Breast epithelium (tissue), 4 donors: ENCODE measurements at places on chromosomes 6 and 20. TPM values are rescaled to one million over a fixed set of nuclear protein-coding genes. Genes with fewer than 3 reads are reported as not detected.

GRCh38 chr20:3777716-3778629 lies 3.3 kb downstream of the SPEF1 start:
- H3K4me1 ChIP-seq, result peaks cover 8% of the 10 kb centered on the region
- H3K4me3 ChIP-seq, result peak overlapping the region; percentile 59
- no peak for DNase-seq
- no peaks in the 10 kb centered on the region for H3K36me3 ChIP-seq
- peak overlapping the region; percentile 36 for H3K27ac ChIP-seq
- H3K27me3 ChIP-seq, result no peaks in the 10 kb centered on the region

DNA sequence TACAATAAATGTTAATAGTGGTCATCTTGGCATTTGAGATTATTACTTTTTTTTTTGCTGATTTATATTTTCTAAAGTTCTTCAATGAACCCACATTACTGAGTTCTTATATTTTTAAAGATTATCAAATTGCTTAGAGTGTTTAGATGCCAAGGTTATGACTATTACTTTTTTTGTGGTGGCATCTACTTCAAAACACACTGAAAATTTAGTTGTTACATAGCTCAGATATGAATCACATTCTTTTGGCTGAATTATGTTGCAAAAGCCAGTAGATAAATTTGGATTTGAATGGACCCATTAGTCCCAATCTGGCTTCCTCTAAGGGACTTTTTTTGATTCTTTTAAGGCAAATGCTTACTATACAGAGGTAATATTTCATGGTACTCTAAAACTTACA lies 8.9 kb downstream of the UTRN start:
- no peak overlapping the region for H3K4me3 ChIP-seq
- H3K27ac ChIP-seq, result no peak overlapping the region
- DNase-seq, result no peak
- H3K36me3 ChIP-seq, result no peaks in the 10 kb centered on the region
- peaks cover 4% of the 10 kb centered on the region for H3K4me1 ChIP-seq

GRCh38 chr20:43894491-43894890 lies 20.2 kb upstream of the TOX2 start:
- no peak overlapping the region for H3K4me3 ChIP-seq
- no peak overlapping the region for H3K27ac ChIP-seq
- DNase-seq, result no peak
- no peaks in the 10 kb centered on the region for H3K36me3 ChIP-seq

GRCh38 chr6:28105245-28105639 lies 19.2 kb upstream of the ZSCAN16 start:
- H3K4me3 ChIP-seq, result peak overlapping the region; percentile 73
- no peaks in the 10 kb centered on the region for H3K4me1 ChIP-seq
- no peaks in the 10 kb centered on the region for H3K36me3 ChIP-seq
- DNase-seq, result no peak

- no peak overlapping the region for H3K27ac ChIP-seq
- peaks cover 78% of the 10 kb centered on the region for H3K27me3 ChIP-seq
Measured at GRCh38 chr20:62975251-62975760, 22.8 kb downstream of the SLC17A9 start.

DNA sequence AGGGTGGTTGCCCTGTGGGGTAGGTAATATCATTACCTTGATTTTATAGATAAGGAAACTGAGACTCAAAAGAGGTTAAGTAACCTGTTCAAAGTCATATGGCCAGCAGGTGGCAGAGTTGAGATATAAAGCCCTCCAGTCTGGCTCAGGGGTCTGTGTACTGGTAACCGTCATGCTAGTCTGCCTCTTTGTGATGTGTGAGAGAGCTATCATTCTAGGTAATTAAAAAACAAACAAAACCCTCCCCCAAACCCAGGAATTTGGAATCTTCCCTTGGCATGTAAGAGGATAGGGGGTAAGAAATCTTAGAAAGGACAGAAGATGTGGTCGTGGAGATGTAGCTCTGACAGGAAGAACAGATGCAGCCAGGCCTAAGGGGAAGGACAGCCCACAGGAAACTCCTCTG lies 206.0 kb downstream of the CDC5L start:
- no peak overlapping the region for H3K27ac ChIP-seq
- no peak for DNase-seq
- H3K4me1 ChIP-seq, result no peaks in the 10 kb centered on the region
- H3K27me3 ChIP-seq, result no peaks in the 10 kb centered on the region
- H3K4me3 ChIP-seq, result no peak overlapping the region

DNA sequence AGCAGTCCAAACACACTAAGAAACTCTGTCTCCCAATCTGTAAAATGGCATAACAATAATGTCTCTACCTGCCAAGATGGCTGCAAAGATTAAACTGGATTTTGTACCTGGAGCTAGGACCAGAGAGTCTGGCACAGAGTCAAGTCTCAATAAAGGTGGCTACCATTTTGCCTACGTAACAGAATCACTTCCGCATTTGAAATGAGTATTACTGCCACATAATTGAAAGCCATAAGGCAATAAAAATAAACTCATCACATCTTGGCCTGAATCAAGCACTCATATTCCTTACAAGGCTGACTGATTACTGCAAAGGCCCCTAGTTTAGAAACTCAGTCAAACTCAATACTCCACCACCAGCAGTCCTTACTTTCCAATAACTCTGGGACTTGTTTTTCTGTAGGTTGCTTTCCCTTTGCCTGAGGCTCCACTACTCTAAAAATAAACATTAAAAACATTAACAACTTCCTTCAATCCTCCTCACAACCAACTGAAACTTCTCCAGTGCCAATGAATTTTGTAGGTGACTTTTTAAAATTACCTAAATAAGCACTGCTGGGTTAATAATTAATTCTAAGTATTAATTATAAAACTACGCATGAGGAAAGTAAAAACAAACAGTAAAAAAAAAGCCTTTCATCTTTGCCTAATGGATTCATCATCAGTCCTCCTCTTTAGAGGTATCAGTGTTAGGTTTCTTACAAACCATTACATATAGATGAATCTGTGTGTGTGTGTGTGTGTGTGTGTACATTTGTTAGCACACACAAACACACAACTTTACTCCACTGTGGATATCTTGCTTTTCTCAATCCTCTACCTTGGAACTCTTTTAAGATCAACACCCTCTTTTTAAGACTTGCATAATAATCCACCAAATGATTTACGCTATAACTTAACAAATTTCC lies 3.7 kb downstream of the KIF16B start:
- H3K27ac ChIP-seq, result peak overlapping the region; percentile 56
- H3K27me3 ChIP-seq, result no peaks in the 10 kb centered on the region
- H3K4me3 ChIP-seq, result no peak overlapping the region
- H3K36me3 ChIP-seq, result no peaks in the 10 kb centered on the region
- no peak for DNase-seq
- H3K4me1 ChIP-seq, result no peaks in the 10 kb centered on the region

DNA sequence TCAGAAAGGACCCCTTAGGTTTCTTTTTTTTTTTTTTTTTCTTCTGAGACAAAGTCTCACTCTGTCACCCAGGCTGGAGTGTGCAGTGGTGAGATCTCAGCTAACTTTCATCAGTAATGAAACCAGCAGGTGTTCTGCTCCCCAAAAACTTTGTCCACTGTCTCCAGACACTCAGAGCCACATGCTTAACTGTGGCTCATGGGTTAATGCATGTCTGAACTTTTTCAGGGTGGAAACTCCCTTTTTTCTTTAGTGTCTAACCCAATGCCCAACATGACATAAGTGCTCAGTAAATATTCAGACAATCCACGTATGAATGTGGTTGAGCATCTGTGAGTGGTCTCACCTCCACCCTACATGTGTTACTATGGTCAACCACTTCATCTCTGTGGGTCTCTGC lies 45.4 kb downstream of the MYB start:
- no peaks in the 10 kb centered on the region for H3K36me3 ChIP-seq
- H3K27ac ChIP-seq, result no peak overlapping the region
- no peaks in the 10 kb centered on the region for H3K4me1 ChIP-seq
- no peaks in the 10 kb centered on the region for H3K27me3 ChIP-seq
- no peak overlapping the region for H3K4me3 ChIP-seq

GRCh38 chr20:60787276-60787675 lies 464.8 kb upstream of the CDH4 start:
- H3K27me3 ChIP-seq, result no peaks in the 10 kb centered on the region
- no peak overlapping the region for H3K4me3 ChIP-seq
- peaks cover 3% of the 10 kb centered on the region for H3K4me1 ChIP-seq
- no peak for DNase-seq
- H3K36me3 ChIP-seq, result no peaks in the 10 kb centered on the region

DNA sequence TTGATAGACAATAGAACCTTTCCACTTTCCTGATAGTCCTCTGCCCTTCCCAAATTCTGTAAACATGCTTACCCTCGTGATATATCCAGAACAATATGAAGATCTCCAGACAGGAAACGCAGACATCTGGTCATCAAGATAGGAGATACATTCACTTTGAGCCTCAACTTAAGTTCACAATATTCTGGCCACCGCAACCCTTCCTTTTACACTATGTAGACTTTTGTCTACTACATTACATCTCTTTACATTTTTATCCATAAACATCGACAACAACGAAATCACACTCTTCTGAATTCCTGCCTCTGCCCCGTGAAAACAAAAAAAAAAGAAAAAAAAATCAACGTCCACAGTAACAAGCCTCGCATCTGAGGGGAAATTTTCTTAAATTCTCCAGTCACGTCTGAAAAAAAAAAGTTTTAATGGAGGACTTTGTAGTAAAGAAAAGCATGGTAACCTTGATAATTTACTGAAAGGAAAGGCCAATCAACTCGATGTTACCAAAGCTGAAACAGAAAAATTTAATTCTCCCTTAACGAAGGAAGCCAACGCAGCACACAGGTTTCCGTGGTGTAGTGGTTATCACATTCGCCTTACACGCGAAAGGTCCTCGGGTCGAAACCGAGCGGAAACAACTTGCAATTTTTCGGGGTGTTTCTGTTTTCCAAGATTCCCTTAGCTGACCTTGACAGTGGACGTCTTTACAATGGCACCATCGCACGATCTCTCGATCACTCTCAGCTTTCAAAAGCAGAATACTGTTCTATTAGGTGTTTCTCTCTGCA lies 21.8 kb downstream of the POM121L2 start:
- H3K27ac ChIP-seq, result no peak overlapping the region
- no peak overlapping the region for H3K4me3 ChIP-seq
- H3K36me3 ChIP-seq, result no peaks in the 10 kb centered on the region
- peaks cover 98% of the 10 kb centered on the region for H3K27me3 ChIP-seq
- no peak for DNase-seq

GRCh38 chr20:10507052-10507451 lies 71.9 kb downstream of the SLX4IP start:
- H3K27ac ChIP-seq, result peak overlapping the region; percentile 65
- no peaks in the 10 kb centered on the region for H3K36me3 ChIP-seq
- H3K4me1 ChIP-seq, result peaks cover 26% of the 10 kb centered on the region
- H3K4me3 ChIP-seq, result no peak overlapping the region
- DNase-seq, result no peak
- no peaks in the 10 kb centered on the region for H3K27me3 ChIP-seq

- no peak for DNase-seq
- H3K4me1 ChIP-seq, result no peaks in the 10 kb centered on the region
- no peaks in the 10 kb centered on the region for H3K27me3 ChIP-seq
- H3K36me3 ChIP-seq, result no peaks in the 10 kb centered on the region
- no peak overlapping the region for H3K4me3 ChIP-seq
- H3K27ac ChIP-seq, result no peak overlapping the region
Measured at GRCh38 chr20:32870985-32871384, 12.3 kb downstream of the EFCAB8 start.

GRCh38 chr6:136235233-136235564 lies 14.9 kb downstream of the MTFR2 start:
- no peaks in the 10 kb centered on the region for H3K36me3 ChIP-seq
- H3K4me1 ChIP-seq, result no peaks in the 10 kb centered on the region
- H3K27me3 ChIP-seq, result no peaks in the 10 kb centered on the region
- no peak overlapping the region for H3K4me3 ChIP-seq
- DNase-seq, result no peak

- no peak for DNase-seq
- no peak overlapping the region for H3K4me3 ChIP-seq
- no peaks in the 10 kb centered on the region for H3K4me1 ChIP-seq
- H3K27ac ChIP-seq, result no peak overlapping the region
- no peaks in the 10 kb centered on the region for H3K36me3 ChIP-seq
- no peaks in the 10 kb centered on the region for H3K27me3 ChIP-seq
Measured at GRCh38 chr6:124294574-124295200, 491.0 kb downstream of the NKAIN2 start.

DNA sequence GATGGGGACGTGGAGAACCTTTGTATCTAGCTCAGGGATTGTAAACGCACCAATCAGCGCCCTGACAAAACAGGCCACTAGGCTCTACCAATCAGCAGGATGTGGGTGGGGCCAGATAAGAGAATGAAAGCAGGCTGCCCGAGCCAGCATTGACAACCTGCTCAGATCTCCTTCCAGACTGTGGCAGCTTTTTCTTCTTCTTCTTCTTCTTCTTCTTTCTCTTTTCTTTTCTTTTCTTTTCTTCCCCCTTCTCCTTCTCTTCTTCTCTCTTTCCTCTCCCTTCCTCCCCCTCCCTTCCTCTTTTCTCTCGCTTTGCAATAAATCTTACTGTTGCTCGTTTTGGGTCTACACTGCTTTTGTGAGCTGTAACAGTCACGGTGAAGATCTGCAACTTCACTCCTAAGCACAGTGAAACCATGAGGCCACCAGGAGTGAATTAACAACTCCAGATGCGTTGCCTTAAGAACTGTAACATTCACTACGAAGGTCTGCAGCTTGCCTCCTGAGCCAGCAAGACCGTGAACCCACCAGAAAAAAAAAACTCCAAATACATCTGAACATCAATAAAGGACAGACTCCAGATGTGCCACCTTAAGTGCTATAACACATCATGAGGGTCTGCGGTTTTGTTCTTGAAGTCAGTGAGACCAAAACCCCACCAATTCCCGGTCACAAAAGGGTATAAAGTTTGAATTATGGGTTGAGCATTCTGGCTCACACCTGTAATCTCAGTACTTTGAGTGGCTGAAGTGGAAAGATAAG lies 19.6 kb upstream of the SERPINB1 start:
- H3K4me3 ChIP-seq, result no peak overlapping the region
- H3K36me3 ChIP-seq, result no peaks in the 10 kb centered on the region
- H3K4me1 ChIP-seq, result no peaks in the 10 kb centered on the region
- no peak overlapping the region for H3K27ac ChIP-seq
- DNase-seq, result no peak

- no peaks in the 10 kb centered on the region for H3K36me3 ChIP-seq
- no peak overlapping the region for H3K27ac ChIP-seq
- no peaks in the 10 kb centered on the region for H3K4me1 ChIP-seq
- no peak for DNase-seq
Measured at GRCh38 chr6:154123155-154123956, 84.3 kb downstream of the OPRM1 start.

The TP53TG5 gene
- total RNA-seq, result not detected

The PLCB1 gene
- 106 TPM for total RNA-seq

The SLC17A3 gene
- total RNA-seq, result not detected

The HDGFL1 gene
- total RNA-seq, result not detected

The MAD2L1BP gene
- total RNA-seq, result 53.0 TPM

The FOXA2 gene
- total RNA-seq, result not detected

The CSNK2B gene
- 178 TPM for total RNA-seq

The TBXT gene
- not detected for total RNA-seq

The AK9 gene
- 20.0 TPM for total RNA-seq

The SNAI1 gene
- total RNA-seq, result 0.80 TPM

The FKBP1C gene
- 0.33 TPM for total RNA-seq

The ABHD16B gene
- not detected for total RNA-seq

The C2 gene
- 54.2 TPM for total RNA-seq
